ENCODE measurements at places on chromosomes 12 and 14.

DNA sequence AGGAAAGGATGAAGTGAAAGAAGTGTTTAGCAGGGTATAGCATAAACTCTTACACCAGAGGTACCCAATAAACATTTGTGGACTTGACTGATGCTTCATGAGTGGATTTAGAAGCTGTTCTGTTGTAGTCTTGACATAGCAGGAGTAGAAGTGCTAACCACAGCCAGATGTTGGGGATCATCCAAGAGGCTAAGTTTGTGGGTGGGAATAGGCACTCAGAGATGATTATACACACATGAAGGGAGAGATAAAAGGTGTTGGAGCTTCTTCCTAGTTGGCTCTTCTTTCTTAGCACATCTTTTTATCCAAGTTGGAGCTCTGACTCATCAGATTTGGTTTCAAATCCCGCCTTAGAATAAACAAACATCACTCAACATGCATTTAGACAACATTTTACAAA is 166.7 kb upstream of the E2F7 start:
- no peak for DNase-seq

DNA sequence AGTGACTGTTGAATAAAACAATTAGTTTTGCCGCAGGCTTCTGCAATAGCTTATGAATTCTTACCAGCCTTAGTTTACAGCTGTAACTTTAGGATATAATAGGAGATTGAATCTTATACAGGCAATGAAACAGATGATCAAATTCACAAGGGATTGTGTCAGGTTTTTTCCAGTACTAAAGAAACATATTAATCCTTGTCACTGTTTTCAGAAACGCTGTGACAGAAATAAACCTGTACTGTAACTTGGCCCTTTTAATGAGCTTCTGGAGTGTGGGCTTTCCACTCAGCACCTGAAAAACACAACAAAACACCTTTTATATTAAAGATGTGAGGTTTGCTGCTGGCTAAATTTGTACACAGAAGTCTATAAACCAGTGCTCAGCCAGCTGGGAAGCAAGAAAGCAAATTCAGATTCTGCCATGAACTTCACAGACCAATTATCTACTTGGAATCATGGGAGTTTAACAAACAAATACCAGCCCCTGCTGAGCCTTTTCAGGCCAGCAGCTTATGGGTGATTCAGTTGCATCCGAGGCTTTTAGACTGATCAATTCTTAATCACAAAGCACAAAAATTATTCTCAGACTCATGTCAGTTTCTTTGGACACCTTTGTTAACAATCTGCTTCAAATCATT is 109.5 kb downstream of the FOXG1 start:
- DNase-seq: no peak

DNA sequence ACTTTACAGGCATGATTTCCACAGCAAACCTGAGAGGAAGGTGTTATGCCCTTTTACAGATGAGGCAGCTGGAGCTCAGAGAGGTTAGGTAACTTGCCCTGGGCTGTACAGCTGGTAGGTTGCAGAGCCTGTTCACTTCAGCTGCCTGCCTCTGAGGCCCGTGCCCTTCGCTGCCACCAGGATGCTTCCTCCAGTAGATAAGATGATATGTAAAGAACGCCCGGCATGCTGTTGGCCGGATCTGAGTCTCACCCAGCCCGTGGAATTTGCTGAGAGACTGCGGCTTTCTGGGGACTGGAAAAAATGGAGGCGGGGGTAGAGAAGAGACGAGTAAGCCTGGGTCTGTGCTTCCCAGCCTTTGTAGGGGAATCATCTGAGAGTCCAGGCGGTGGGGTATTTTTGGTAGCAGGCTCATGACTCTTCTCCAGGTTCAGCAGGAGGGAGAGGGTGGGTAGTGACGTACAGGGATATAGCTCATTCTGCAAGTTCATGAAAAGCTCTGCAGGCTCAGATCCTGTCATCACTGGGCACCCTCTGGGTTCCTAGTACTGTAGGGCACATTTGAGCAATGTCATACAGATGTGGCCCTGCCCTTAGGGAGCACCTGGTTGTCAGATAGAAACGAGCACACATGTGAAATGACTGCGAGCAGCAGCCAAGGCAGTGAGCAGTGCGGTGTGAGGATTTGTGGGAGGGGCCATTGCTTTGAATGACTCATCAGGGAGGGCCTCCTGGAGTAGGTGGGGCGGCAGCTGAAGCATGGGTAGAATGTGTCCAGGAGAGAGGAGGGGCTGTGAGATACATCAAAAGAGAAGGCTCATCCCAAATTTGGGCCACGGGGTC is 159.4 kb downstream of the TSPAN9 start:
- no peak for DNase-seq

GRCh38 chr14:80959496-80959895 is 4.1 kb downstream of the TSHR start:
- no peak for DNase-seq

GRCh38 chr12:120693848-120694247 is 6.9 kb downstream of the MLEC start:
- no peak for DNase-seq

- DNase-seq: no peak
These were observed 947 bp downstream of the AEBP2 start for GRCh38 chr12:19440019-19440858.

DNA sequence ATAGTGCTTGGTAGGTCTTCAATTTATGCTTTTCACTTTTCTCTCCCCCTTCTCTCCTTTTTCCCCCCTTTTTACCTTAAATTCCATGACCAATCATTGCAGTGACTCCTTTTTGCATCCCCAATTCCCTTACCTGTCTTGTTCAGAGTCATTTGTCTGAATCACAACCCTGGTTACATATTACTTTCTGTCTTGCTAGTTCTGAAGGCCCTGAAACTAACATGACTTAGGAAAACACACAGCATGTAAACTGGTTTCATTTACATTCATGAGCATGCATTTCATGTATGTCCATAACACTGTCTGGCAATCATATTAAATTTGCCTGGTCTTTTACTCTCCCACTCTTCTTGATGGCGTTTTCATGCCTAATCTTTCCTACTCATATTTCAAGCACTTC is 20.3 kb upstream of the FOXG1 start:
- no peak for DNase-seq

DNA sequence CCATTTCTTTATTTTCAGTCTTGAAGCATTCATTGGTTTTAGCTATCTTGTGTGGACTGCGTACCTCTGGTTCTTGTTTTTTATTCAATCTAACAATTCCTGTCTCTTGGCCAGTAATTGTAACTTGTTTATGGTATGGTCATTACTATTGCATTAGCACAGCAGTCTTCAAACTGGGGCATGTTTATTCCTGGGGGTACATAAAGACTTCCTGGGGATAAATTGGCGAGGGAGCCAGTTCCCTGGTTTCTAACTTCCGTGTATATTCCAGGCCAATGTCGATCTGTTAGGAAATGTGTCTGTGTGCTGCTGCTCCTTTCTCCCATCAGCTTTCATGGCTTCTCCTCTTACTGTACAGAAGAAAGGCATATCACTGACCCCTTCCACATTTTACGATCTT is 13.7 kb upstream of the EVL start:
- no peak for DNase-seq

DNA sequence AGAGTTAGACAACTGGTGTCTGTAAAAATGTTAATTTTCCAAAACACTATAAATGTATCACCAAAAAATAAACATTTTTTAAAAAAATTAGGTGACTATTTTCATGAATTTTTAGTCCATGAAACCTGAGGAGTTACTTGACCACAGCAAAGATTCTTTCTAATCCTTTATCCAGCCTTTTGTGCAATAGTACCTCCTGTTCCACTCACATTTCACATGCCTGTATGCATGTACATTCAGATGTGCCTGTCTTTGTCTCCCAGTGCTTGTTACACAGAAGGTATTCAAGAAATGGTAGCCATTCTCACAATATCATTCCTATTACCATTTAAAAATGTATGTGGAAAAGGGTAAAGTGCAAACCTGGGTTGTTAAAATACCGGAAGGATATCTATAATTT is 857.0 kb downstream of the DIO2 start:
- DNase-seq: no peak

- DNase-seq: no peak
These were observed 201.9 kb upstream of the RBM19 start for GRCh38 chr12:114168061-114168460.

- DNase-seq: no peak
These were observed 237.6 kb downstream of the SLC41A2 start for GRCh38 chr12:104720339-104721038.

- DNase-seq: no peak
These were observed 17.8 kb downstream of the CCDC85C start for GRCh38 chr14:99586054-99586760.

GRCh38 chr12:53300187-53300586 is 692 bp downstream of the MYG1 start:
- no peak for DNase-seq

GRCh38 chr12:79262938-79263337 is 398.4 kb downstream of the SYT1 start:
- no peak for DNase-seq

- DNase-seq: no peak
These were observed 31.9 kb downstream of the A2M start for GRCh38 chr12:9083793-9084192.

DNA sequence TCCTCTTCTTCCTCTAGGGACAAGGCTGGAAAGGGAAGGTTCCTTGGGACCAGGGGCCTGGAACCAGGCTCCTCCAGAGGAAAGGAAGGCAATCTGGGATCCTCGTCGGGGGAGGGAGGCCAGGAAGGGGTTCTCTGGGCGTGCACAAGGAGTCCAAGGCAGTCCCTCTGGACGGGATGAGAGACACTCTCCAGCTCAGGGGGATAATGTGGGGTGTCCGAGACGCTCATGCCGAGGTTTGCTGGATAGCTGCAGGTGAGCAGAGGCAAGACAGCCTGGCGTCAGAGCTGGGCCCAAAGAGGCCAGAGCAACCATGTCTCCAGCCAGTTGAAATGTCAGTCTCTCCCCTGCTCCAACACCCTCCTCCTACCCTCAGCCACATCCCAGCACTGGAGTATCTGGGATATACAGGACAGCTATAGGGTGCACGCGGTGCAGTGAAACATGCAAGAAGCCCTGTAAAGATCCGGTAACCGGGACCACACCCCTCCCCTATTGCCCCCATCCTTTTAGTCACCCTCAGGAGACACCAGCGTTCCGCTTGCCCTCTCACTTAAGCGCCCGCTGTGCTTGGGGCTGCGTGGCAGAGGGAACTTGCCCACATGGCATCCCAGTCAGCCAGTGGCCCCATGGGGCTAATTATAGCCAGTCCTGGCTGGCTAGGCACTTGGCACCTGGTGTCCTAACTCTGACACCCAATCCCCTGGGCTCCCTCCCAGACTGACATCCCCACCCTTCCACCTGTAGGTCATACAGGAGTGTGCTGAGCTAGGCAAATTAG is at the start of gene KLHL33:
TSS of gene KLHL33 (minus strand) at position 585 of the 781 bp plus-strand sequence. CDS start at position 230, 355 bp downstream.
- DNase-seq: no peak

- no peak for DNase-seq
These were observed 124.5 kb upstream of the PLXNC1 start for GRCh38 chr12:94023879-94024278.

DNA sequence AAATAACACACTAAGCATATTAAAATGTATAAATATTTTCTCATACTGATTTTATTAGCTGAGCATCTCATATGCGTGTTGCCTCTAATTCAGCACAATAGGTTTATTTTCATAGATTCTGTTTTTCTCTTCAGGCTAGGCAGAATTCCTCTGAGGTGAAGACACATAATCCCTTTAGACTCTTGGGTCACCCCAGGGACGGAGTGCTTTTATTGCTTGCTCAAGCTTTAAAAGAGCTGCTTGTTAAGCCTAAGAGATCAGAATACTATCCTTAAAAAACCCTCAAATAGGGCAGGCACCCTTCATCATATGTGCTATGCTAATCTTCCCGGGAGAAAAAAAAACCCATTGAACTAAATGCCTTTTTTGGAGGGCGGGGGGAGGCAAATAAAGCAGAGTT is 390.1 kb downstream of the KCNH5 start:
- peak; percentile 50 for DNase-seq

DNA sequence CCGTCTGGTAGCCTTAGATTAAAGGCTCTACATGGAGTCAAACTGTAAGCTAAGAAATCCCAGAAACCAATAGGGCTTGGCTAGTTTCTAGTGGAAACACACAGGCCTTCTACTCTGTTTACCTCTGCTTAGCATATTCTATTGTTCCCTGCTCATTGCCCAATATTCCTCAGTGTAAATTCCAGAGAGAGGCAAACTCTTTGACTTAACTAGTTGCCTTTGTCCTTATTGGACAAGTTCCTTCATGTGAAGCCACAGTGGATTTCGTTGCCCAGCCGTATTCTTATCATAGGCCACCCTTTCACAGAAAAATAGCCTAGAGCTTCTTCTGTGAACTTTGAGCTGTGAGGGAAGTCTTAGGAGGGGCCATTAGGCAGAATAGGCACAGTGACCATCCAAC is 186.1 kb downstream of the PLCZ1 start:
- no peak for DNase-seq

DNA sequence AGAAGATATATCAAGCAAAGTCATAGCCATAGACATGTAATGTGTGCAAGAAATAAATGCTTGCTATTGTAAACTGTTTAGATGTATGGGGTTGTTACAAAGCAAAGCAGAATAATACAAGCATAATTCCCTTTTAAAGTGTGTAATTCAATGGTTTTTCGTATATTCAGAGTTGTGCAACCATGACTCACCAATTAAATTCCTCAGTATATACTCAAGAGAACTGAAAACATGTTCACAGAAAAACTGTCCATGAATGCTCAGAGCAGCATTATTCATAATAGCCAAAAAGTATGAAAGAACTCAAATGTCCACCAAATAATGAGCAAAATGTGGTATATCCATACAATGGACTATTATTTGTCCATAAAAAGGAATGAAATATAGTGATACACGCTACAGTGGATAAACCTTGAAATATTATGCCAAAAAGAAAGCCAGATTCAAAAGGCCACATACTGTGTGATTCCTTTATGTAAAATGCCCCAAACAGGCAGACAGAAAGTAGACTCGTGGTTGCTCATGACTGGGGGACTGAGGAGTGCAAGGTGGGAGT is 9.3 kb downstream of the GXYLT1 start:
- no peak for DNase-seq

DNA sequence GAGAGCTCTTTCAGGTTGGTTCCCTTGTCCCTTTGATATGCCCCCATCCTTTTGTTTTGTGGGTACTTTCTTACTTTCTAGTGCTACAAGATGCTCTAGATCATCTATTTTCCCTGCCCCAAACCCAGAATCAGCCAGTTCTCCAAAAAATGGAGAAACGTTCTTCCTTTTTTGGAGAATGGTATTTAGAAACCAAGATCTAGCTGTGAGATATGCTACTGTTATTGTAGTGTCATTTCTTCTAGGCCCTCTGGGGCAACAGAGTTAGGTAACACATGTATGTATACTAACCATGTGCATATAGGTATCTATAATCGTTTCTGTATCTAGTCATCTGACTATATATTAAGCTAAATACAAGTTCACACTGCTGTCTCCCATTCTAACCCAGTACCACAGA is 6.9 kb upstream of the IGFBP6 start:
- DNase-seq: no peak

DNA sequence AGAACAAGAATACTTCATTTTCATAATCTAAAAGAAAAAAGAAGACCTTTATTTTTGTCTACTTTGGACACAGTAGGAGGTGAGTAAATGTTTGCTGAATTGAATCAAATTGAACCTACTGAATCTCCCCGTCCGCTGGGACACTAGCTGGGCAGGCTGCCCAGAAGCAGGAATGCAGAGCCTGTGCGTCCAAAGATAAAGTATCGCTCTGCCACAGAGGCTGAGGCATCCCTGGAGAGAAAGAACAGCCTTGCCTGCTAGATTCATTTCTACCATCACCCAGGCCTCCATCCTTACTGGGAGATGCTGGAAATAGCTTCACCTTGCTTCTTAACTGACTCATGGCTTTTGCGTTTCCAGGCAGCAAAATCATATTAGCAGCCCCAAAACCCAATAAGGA is 64.1 kb upstream of the TSPAN11 start:
- no peak for DNase-seq

- no peak for DNase-seq
These were observed 599.4 kb upstream of the MDGA2 start for GRCh38 chr14:48274826-48275225.

GRCh38 chr12:69932676-69933552 is 107.9 kb downstream of the MYRFL start:
- no peak for DNase-seq

All from retinal pigment epithelial cell (primary cell).